ENCODE measurements at places on chromosomes 7 and 10.

DNA sequence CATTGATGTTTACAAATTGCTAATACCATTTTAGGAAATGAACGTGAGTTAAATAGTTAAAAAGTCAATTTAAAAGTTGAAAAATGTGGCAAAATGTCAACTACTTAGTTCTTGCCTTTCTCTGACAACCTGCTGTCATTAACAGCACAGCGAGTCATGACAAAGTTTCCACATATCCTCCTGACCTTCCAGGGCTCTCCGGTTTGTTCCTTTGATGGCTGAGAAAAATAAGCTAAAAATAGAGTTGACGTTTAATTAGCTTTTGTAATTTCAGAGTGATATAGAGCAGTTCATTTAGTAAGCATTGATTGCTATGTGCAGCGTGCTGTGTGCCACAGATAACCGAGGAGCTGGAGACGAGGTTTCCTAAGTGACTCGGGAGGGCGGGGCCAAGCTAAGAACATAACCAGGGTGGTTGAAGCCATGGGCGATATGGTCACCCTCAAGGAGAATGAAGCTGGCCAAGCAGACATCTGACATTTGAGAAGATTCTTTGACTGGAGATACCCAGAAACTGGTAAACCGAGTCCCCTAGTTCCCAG is 47.9 kb downstream of the OGDH start:
- H3K4me3 ChIP-seq: no peak overlapping the region
- no peaks in the 10 kb centered on the region for H3K4me1 ChIP-seq
- H3K27ac ChIP-seq: no peak overlapping the region
- no peaks in the 10 kb centered on the region for H3K27me3 ChIP-seq
- DNase-seq: peak; percentile 10

- H3K4me3 ChIP-seq: no peak overlapping the region
- H3K27ac ChIP-seq: no peak overlapping the region
- no peaks in the 10 kb centered on the region for H3K36me3 ChIP-seq
- no peaks in the 10 kb centered on the region for H3K4me1 ChIP-seq
Observed at GRCh38 chr7:24788961-24789576, 31.8 kb upstream of the GSDME start.

DNA sequence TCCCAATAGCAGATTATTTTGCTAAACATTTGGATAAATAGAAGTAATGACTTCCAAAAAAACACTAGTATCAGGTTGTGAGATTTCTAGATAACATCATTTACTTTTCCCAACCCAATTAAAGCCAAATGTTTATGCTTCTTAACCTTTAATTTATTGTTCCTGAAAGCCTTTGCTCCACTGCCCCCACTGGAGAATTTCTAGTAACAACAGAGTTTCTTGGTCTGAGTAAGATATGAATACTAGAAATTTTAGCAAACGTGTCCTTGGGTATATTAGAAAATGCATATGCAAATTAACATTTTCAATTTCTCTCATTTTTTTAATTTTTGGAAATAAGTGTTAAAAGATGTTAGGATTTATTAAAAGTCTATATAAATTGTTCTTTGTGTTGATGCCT is 958.0 kb upstream of the PHF14 start:
- no peak overlapping the region for H3K27ac ChIP-seq
- H3K4me1 ChIP-seq: no peaks in the 10 kb centered on the region
- no peaks in the 10 kb centered on the region for H3K36me3 ChIP-seq
- DNase-seq: no peak
- H3K4me3 ChIP-seq: no peak overlapping the region

DNA sequence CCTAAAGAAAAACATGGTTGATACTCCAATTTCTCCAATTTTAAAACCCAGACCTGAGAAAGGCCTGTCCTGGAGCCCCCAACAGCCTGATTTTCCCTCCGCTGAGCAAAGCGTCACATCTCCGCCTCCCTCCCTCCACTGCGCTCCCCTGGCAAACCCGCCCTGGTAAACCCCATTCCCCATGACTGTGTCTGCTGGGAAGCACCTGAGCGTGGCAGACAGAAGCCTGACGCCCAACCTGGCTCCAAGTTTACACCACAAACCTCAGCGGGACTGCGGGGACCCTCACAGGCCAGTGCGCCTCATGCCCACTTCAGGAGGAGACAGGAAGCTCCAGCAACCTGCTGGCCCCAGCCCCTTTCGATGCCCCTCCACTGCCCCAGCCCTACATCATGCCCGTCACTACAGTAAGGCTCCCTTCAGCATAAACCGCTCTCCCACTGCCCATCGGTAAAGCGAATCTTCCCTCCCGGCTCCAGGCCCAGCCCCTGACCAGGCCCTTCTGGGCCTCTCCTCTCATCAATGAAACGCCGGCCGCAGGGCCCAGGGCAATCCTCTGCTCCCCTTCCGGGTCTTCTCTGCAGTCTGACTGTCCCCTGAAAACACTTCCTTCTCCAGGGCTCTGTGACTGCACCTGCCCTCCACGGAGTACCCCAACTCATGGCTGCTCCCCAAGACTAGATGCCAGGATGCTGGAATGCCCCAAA is 233.3 kb downstream of the MAD1L1 start:
- H3K4me1 ChIP-seq: no peaks in the 10 kb centered on the region
- H3K36me3 ChIP-seq: no peaks in the 10 kb centered on the region
- no peak overlapping the region for H3K27ac ChIP-seq
- no peak overlapping the region for H3K4me3 ChIP-seq
- H3K27me3 ChIP-seq: no peaks in the 10 kb centered on the region

GRCh38 chr10:101233863-101234262 is 4.6 kb upstream of the LBX1 start:
- no peaks in the 10 kb centered on the region for H3K36me3 ChIP-seq
- DNase-seq: no peak
- peaks cover 4% of the 10 kb centered on the region for H3K4me1 ChIP-seq
- H3K4me3 ChIP-seq: no peak overlapping the region

GRCh38 chr7:620056-620455 is 100.4 kb upstream of the PDGFA start:
- no peak for DNase-seq
- no peaks in the 10 kb centered on the region for H3K4me1 ChIP-seq
- no peak overlapping the region for H3K4me3 ChIP-seq
- H3K36me3 ChIP-seq: no peaks in the 10 kb centered on the region
- H3K27ac ChIP-seq: no peak overlapping the region
- H3K27me3 ChIP-seq: no peaks in the 10 kb centered on the region

GRCh38 chr10:12841426-12841825 is 160.1 kb downstream of the CCDC3 start:
- DNase-seq: no peak
- no peaks in the 10 kb centered on the region for H3K36me3 ChIP-seq
- no peak overlapping the region for H3K4me3 ChIP-seq
- H3K27me3 ChIP-seq: no peaks in the 10 kb centered on the region
- peaks cover 7% of the 10 kb centered on the region for H3K4me1 ChIP-seq

GRCh38 chr10:110681023-110681681 is 37.0 kb downstream of the RBM20 start:
- peak; percentile 93 for DNase-seq
- peaks cover 23% of the 10 kb centered on the region for H3K4me1 ChIP-seq
- no peaks in the 10 kb centered on the region for H3K27me3 ChIP-seq

DNA sequence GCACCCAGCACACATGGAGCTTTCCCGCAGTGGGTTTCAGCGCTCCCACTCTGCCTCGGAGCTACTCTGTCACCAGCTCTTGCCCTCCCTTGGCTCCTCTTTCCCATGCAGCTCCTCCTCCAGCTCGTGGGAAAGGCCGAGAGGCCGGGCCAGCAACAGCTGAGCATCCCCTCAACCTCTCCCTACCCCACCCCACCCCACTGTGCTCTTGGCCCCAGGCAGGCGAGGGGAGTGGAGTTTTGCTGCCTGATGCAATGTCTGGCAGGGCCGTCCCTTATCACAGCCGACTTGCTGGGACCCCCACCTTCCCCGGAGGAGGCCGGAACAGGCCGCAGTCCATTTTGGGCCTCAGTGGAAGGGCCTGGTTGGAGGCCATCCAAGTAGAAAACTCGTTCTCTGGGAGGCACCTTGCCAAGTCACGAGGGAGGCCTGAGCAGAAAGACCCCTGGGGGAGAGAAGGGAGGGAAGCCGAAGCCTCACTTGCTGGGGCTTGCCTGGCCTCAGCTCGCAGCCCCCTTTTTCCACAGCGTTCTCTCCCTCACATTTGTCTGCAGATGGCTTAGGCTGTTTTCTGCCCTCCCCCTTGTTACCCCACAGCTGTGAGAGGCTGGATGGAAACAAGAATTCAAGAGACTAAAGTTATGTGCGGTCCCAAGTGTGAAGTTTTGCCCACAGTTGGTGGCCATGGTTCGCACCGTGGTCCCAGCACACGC is 35.3 kb downstream of the CHST3 start:
- no peaks in the 10 kb centered on the region for H3K4me1 ChIP-seq
- no peaks in the 10 kb centered on the region for H3K36me3 ChIP-seq
- H3K27ac ChIP-seq: peak overlapping the region; percentile 78
- DNase-seq: peak; percentile 63
- H3K4me3 ChIP-seq: no peak overlapping the region
- H3K27me3 ChIP-seq: no peaks in the 10 kb centered on the region

DNA sequence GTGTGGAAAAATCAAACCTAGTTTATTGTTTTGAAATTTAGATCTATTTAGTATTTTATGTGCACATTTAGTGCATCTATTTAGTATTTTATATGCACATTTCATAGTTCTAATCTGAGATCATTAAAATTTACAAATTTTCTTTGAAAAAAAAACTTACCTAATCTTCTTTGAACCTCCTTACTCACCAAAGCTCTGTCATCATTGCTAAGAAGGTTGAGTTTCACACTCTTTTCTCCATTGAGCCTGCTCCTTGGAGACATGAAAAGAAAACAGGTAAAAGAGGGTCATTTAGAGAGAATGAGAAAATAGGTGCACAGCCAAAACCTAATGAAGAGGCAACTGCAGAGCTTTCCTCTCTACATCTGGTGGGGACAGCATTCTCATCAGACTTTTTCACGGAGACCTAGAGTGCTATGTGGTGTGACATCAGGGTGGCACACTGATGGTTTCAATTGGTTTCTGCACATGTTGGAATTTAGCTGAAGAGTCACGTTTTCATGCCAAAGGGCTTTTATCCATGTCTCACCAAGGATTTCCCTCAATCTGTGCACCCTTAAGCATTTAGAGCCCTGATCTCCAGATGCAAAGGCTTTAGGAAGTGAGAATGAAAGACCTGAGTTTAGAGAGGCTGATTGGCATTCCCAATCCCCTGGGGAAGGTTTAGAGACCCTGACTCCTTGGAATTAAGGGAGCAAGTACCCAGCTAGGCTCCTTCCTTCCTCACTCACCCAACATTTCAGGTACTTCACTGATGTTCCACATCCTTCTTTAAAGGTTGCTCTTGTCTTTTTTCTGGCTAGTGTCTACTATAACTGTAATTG is 89.2 kb upstream of the CAPZA2 start:
- no peak for DNase-seq
- H3K27me3 ChIP-seq: peaks cover 27% of the 10 kb centered on the region
- no peak overlapping the region for H3K27ac ChIP-seq

- DNase-seq: no peak
- no peaks in the 10 kb centered on the region for H3K36me3 ChIP-seq
- H3K4me1 ChIP-seq: no peaks in the 10 kb centered on the region
- no peaks in the 10 kb centered on the region for H3K27me3 ChIP-seq
Observed at GRCh38 chr10:45424668-45425404, 50.8 kb downstream of the ALOX5 start.

GRCh38 chr7:11726001-11726793 is 105.8 kb downstream of the THSD7A start:
- H3K4me1 ChIP-seq: no peaks in the 10 kb centered on the region
- no peaks in the 10 kb centered on the region for H3K27me3 ChIP-seq
- H3K36me3 ChIP-seq: no peaks in the 10 kb centered on the region
- H3K27ac ChIP-seq: no peak overlapping the region
- no peak for DNase-seq

GRCh38 chr10:114042895-114043531 is 653 bp upstream of the ADRB1 start:
- peak; percentile 82 for DNase-seq
- no peaks in the 10 kb centered on the region for H3K4me1 ChIP-seq
- H3K27me3 ChIP-seq: peaks cover 96% of the 10 kb centered on the region

DNA sequence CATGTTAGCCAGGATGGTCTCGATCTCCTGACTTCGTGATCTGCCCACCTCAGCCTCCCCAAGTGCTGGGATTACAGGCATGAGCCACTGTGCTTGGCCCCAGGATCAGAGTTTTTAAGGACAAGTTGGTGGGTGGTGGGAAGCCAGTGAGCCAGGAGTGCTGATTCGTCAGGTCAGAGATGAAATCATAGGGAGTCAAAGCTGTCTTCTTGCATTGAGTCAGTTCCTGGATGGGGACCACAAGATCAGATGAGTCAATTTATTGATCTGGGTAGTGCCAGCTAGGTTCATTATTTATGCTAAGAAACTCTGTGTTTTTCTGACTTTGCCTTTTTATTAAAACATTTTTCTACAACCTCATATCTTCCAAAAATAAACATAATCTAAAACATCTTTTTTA is 423.8 kb downstream of the ARL4A start:
- peaks cover 9% of the 10 kb centered on the region for H3K4me1 ChIP-seq
- no peak for DNase-seq
- no peaks in the 10 kb centered on the region for H3K27me3 ChIP-seq
- H3K4me3 ChIP-seq: no peak overlapping the region
- no peaks in the 10 kb centered on the region for H3K36me3 ChIP-seq

GRCh38 chr7:64882341-64883112 is 20.5 kb upstream of the ZNF273 start:
- peak; percentile 32 for DNase-seq
- H3K4me1 ChIP-seq: no peaks in the 10 kb centered on the region
- no peak overlapping the region for H3K4me3 ChIP-seq
- H3K27ac ChIP-seq: no peak overlapping the region
- peaks cover 47% of the 10 kb centered on the region for H3K27me3 ChIP-seq
- H3K36me3 ChIP-seq: no peaks in the 10 kb centered on the region

DNA sequence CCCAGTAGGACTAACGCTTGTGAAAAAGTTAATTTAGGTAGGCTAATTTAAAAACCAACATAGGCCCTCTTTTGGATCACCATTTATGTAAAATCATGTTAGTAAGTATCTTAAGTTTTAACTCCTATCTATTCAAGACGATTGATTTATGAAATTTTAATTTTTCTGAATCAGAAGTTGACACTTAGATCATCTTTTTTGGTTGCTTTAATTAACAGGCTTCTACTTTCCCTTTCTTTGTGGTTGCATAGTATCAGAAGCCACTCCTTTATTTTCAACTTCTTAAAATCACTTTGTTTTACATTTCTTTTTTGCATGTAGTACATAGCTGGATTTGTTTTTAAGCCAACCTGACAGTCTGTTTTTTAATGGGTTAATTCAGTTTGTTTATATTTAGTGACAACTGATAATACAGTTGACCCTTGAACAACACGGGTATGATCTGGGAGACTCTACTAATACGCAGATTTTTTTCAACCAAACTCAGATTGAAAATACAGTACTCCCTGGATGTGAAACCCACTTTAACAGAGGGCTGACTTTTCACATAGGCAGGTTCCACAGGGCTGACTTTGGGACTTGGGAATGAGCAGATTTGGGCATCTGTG is 69.7 kb upstream of the SYPL1 start:
- H3K27ac ChIP-seq: no peak overlapping the region
- no peaks in the 10 kb centered on the region for H3K27me3 ChIP-seq
- no peak for DNase-seq
- no peaks in the 10 kb centered on the region for H3K4me1 ChIP-seq
- H3K4me3 ChIP-seq: no peak overlapping the region
- H3K36me3 ChIP-seq: no peaks in the 10 kb centered on the region

GRCh38 chr10:3027866-3028265 is 39.5 kb upstream of the PFKP start:
- no peak overlapping the region for H3K4me3 ChIP-seq
- H3K36me3 ChIP-seq: no peaks in the 10 kb centered on the region
- DNase-seq: no peak

GRCh38 chr10:6382081-6382480 is 179.3 kb downstream of the PFKFB3 start:
- H3K36me3 ChIP-seq: no peaks in the 10 kb centered on the region
- no peak overlapping the region for H3K27ac ChIP-seq
- DNase-seq: no peak
- H3K27me3 ChIP-seq: no peaks in the 10 kb centered on the region
- no peaks in the 10 kb centered on the region for H3K4me1 ChIP-seq
- H3K4me3 ChIP-seq: no peak overlapping the region
